ENCODE measurements at places on chromosomes 5 and 9. TPM values are rescaled to one million over a fixed set of nuclear protein-coding genes. Genes with fewer than 3 reads are reported as not detected.

- no peak for DNase-seq
Measured at GRCh38 chr9:17843236-17843635, 264.4 kb downstream of the SH3GL2 start.

Gene GLDC
- 0.32 TPM for total RNA-seq

Gene CEP72
- 40.1 TPM for total RNA-seq

DNA sequence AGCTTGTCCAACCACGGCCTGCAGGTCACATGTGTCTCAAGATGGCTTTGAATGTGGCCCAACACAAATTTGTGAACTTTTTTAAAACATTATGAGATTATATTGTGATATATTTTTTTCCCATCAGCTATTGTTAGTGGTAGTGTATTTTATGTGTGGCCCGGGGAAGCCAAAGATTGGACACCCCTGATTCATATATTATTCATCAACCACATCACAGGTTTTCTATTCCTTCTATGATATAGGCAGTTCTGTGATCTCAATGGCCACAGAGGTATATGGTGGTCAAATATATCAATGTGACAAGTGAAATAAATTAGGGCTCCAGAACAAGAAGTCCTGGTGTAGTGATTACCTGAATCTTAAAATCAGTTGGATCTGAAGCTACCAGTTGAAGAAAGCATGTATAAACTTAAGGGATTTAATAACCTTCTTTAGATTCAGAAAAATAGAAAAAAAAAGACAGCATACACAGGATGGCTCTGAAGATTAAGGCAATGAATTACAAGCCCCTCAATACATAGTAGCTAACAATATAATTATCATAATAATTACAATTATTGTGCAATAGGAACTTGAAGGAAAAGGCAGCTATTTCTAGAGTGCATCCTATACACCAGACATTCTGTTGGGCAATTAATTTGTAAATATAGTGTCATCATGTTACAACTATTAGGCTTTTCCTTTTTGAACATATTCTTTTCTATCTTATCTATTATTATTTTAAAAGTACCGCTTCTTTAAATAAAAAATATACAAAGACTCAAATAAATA, 530.4 kb upstream of the PTPRD start:
- no peak for DNase-seq

DNA sequence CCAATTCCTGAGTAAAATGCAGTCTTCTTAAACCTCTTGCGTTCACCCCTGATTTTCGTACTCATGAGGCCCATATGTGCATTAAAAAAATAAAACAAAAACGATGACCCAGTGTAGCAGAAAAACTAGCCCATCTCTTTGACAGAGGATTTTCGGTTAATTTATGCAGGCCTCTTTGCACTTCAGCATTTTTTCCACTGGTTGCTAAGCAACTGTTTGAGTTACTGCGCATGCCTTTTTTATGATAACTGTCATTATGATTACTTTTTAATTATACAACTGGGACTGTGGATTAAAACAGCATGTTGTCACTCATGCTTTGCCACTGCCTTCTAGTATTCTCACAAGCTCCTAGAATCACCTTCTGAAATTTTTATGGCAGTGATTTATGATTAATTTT, 165.0 kb downstream of the SMARCA2 start:
- DNase-seq = peak; percentile 65

Gene SOHLH1
- not detected for total RNA-seq

DNA sequence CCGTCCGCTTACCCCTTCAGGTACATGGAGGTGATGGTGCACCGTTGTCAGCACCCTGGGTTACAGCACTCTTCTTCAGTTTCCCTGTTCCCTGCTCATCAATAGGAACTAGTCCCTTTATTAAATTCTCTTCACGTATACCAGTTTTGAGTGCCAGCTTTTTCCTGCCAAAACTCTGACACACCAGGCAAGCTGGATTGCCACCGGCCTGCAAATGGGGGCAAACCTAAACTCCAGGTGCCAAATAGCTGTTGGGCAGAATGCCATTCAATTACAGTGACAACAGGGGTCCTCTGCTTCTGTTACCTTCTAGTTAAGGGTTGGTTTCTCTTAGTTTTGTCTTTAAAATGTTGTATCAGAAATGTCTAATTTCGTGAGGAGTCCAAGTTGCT, 400.4 kb downstream of the OSTF1 start:
- no peak for DNase-seq

All from A673 (cell line).